ENCODE measurements at places on chromosomes 2 and 18.

- no peak for DNase-seq
These were observed 24.2 kb downstream of the SIX3 start for GRCh38 chr2:44965684-44966083.

GRCh38 chr2:235945608-235946140 is 222.5 kb downstream of the GBX2 start:
- no peak for DNase-seq

DNA sequence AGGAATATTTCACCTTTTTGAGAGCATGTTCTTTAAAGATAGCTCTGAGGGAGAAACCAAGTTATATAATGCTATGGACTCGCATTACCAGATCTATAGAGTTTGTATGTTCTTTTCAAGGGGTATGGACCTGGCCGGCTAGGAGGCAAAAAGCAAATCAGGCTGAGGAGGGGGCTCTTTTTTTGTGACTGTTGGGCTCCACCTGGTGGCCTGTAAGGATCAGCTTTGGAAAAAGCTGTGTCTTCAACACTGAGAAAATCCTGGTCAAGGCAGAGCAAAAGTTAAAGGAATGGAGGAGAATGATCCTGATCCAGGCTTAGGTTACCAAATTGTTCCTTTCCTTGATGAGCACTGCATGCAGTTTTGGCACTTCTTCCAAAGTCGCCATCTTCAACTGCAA is 180.5 kb downstream of the DIS3L2 start:
- no peak for DNase-seq

- no peak for DNase-seq
These were observed 66.2 kb downstream of the DNMT3A start for GRCh38 chr2:25275575-25275965.
